ENCODE measurements at places on chromosomes 3 and 15.

DNA sequence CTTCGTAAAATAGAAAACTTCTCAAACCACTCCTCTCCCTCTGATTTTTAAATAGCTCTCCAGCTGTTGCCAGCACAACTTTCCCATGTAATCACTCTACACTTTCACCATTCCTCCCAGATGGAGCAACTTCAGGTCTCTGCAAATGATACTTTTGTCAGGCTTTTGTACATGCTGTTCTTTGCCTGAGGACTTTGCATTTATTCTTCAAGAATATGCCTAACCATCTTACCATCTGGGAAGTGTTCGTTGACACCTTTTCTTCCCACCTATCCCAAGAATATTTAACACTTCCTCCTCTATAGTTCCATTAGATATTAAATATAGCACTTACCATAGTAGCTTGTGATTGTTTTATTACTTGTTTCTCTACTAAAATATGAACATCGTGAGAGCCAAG is 703.7 kb downstream of the CADM2 start:
- DNase-seq, result no peak

DNA sequence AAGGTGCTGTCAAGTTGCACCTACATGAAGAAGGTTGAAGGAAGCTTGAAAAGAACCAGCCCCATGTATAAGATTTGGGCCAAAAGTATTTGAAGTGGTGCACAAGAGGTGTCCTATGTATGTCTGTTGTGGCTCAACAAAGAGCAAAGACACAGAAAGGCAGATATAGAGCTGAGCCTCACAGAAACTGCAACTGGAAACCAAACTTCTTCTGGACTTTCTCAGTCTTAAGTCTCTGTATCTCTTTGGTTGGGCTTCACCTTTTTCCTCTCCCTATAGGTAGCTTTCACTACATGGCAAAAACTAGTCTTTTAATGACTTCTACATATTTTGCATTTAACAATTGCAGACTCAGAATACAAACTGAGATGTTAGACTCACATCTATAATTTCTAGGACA is 8.8 kb upstream of the CMC1 start:
- DNase-seq, result no peak

DNA sequence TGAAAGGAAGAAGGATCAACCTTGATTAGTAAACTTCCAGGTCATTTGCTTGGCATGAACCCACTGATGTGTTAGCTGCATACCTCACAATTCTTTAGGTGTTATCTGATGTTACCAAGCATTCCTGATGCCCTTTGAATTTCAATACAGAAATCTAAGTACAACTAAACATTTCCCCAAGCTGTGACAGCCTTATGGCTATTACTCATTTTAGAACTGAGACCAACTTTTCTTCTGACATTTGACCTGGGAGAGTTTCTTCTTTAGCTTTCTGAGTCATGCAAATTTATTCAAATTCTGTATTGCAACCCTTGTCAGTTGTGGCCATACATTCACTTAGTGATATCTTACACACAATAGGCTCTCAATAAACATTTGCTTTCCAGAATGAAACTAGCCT is 124.3 kb downstream of the TIGIT start:
- peak; percentile 49 for DNase-seq

DNA sequence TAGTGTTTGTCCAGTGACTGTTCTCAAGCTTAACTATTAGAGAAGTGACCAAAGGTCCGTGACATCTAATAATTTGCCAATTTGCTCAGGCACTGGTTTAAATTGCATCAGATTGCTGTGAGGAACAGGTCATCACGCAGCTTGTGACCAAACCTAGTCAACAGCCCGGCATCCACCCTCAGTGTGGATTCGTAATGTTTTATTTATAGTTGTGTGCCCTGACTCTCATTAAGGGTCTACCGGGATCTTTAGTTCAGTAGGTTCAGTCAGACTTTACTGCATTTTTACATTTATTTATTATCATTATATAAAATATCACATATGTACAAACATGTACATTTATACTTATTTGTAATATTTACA is 46.4 kb upstream of the PGPEP1L start:
- no peak for DNase-seq

- no peak for DNase-seq
Observed at GRCh38 chr3:142057331-142057725, 92.0 kb downstream of the TFDP2 start.

- DNase-seq, result no peak
Observed at GRCh38 chr15:95432878-95433405, 897.6 kb upstream of the NR2F2 start.

Measured in stimulated activated effector memory CD8-positive, alpha-beta T cell treated with anti-CD3 and anti-CD28 coated beads, Interleukin-12 subunit alpha, Interleukin-12 subunit beta, amount 100 ng/mL, for 72 hours (primary cell).